B cell (primary cell): ENCODE measurements at places on chromosomes 16 and 17. TPM values are rescaled to one million over a fixed set of nuclear protein-coding genes. Genes with fewer than 3 reads are reported as not detected.

DNA sequence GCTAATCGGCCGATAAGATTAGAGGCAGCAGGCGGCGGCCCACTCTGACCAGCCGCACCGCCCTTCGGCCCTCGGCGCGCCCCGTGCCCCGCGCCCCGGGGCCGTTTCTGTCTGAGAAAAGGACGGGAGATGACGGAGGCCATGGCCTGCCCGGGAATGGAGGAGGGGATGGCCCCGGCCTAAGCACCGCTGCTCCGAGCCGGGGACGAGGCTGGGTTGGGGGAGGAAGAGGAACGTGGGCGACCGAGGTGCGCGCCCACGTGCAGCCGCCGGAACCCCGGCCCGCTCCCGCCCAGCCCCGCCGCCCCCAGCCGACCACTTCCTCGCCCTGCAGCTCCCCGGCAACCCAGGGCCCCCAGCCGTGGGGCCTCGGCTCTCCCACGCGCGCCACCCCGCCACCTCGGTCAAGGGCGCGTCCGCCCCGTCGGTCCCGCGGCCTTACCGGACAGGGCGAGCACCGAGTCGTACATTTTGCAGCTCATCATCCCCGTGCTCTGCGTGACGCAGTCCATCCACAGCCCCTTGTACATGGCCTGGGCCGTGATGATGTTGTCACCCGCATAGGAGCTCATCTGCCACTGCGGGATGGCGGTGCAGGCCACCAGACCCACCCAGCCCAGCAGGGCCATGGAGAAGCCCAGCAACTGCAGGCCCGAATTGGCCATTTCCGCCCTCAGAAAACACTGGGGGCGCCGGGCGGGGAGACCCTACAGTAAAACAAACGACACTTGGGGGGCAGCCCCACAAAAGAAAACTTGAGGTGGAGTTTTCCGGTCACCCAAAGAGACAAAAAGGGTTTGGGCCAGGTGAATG, 693 bp downstream of the CLDN7 start:
- peaks cover 22% of the 10 kb centered on the region for H3K36me3 ChIP-seq
- peak; percentile 66 for DNase-seq
- H3K4me3 ChIP-seq, result peak overlapping the region; percentile 71
- peaks cover 17% of the 10 kb centered on the region for H3K27me3 ChIP-seq
- H3K4me1 ChIP-seq, result peaks cover 27% of the 10 kb centered on the region

DNA sequence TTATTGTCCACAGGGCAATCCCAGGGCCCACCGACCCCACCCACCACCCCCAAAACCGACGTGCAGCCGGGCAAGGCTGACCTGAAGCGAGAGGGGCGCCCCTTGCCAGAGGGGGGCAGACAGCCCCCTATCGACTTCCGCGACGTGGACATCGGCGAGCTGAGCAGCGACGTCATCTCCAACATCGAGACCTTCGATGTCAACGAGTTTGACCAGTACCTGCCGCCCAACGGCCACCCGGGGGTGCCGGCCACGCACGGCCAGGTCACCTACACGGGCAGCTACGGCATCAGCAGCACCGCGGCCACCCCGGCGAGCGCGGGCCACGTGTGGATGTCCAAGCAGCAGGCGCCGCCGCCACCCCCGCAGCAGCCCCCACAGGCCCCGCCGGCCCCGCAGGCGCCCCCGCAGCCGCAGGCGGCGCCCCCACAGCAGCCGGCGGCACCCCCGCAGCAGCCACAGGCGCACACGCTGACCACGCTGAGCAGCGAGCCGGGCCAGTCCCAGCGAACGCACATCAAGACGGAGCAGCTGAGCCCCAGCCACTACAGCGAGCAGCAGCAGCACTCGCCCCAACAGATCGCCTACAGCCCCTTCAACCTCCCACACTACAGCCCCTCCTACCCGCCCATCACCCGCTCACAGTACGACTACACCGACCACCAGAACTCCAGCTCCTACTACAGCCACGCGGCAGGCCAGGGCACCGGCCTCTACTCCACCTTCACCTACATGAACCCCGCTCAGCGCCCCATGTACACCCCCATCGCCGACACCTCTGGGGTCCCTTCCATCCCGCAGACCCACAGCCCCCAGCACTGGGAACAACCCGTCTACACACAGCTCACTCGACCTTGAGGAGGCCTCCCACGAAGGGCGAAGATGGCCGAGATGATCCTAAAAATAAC, 3.0 kb downstream of the SOX9 start:
- H3K27me3 ChIP-seq, result peaks cover 25% of the 10 kb centered on the region
- H3K36me3 ChIP-seq, result no peaks in the 10 kb centered on the region
- DNase-seq, result no peak

- H3K4me3 ChIP-seq, result no peak overlapping the region
- peaks cover 11% of the 10 kb centered on the region for H3K4me1 ChIP-seq
- H3K36me3 ChIP-seq, result no peaks in the 10 kb centered on the region
- no peaks in the 10 kb centered on the region for H3K27me3 ChIP-seq
These were observed 98.9 kb downstream of the SDK2 start for GRCh38 chr17:73545109-73546032.

The GFAP gene
- not detected in 2 replicates for polyA plus RNA-seq
